Hematopoietic multipotent progenitor cell (in vitro differentiated cells): ENCODE measurements at places on chromosomes 4 and X. TPM values are rescaled to one million over a fixed set of nuclear protein-coding genes. Genes with fewer than 3 reads are reported as not detected.
A peak's percentile ranks its signal among the peaks of the same experiment; 100 is the strongest.

- DNase-seq, result no peak
These were observed 50.3 kb downstream of the DKK2 start for GRCh38 chr4:106985830-106986229.

DNA sequence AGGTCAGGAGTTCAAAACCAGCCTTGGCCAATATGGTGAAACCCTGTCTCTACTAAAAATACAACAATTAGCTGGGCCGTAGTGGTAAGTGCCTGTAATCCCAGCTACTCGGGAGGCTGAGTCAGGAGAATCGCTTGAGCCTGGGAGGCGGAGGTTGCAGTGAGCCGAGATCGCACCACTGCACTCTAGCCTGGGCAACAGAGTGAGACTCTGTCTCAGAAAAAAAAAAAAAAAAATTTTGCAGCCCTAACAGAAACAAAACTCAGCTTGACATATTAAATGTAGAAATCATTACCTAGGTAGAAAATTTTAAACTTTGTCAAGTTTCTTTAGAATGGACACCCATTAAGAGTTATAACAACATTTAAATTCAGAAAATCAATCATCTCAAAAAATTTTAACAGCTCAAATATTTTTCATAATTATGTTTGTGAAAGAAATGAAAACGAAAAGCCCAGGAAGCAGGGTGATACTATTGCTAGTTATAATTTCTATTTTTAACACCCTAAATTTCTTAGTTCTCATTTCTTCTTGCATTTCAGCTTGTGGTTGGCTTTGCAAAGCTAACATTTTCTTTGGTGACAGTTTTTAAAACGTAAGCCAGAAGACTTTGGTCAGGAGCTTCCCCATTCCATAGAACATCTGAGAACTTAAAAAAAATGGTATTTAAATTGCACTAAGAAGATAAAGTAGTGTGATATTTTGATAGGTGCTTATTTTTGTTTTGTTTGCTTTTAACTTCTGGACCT, 33.3 kb upstream of the RBBP7 start:
- DNase-seq, result no peak

DNA sequence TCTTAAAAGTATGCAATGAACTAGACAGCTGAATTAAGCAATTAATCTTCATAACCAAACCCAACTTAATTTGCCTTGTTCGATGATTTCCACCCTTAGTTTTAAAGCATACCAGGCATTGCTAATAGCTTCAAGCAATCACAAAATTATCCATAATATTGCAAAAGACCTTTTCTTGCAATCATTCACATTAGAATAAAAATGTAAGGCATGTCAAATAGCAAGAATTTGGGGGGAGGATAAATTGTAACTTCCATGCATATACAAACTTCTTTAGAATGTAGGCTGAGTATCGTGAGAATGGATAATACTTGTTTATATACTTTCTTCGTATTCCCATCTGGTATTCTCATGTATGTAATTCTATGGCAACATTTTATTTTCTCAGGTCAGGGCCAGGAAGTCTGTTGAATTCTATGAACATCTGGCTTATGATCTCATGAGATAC, 28.7 kb upstream of the BMP2K start:
- no peak for DNase-seq

- no peak for DNase-seq
These were observed 22.8 kb upstream of the ADAMTS3 start for GRCh38 chr4:72591547-72592454.

DNA sequence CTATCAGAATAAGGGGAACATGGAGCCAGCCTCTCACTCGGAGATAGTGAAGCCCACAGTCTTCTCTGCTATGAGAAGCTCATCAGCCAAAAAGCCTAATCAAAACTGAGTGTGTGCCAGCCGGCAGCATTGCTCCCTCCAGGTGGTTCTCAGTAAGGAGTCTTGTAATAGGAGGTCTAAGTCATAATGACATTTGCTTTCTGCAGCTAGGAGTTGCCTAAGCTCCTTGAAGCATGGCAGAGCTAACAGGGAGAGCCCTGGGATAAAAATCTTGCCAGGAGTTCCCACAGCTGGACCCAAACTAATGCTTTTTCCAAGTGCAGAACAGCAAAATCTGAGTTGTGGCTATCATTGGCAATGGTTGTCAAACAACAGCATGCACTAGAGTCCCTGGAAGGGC, 245.2 kb downstream of the SPATA18 start:
- no peak for DNase-seq

DNA sequence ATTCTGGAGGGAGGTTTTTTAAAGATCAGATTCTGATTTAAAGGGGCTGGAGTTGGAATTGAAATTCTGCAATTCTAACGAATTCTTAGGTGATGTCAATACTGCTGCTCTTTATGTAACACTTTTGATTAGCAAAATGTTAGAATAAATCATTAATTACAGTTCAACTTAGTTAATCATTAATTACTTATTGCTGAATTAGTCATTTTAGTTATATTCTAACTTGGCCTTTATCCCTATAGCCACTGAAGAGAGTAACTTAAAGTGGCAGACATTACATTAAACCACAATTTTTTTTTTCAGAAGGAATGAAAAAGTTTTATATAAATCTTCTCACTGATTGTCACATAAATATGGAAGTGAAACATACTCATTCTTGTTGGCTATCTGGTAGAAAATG, 206.6 kb upstream of the ITM2A start:
- no peak for DNase-seq

DNA sequence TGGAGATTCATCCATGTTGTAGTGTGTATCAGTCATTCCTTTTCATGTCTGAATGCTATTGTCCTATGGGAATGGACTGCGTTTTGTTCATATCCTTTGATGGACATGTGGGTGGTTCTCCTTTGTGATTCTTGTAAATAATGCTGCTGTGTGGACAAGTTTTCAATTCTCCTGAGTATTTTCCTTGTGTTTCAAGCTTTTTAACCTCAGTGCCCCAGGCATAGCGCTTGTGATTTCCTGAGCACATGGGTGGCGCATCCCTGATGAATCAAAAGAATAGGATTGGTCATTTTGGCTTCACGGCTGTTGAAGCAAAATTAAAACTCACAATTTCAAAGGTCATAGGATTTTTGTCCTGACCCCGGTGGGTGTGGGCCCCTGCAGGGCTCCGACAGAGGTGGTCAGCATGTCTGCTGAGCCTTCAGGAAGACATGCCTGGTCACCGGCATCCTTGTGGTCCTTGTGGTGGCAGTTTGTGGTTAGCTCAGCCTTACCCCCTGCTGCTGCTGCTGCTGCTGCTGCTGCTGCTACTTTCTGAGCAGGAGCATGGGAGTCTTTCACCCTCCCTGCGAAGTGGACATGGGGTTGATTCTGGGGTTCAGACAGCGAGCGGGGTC, 30.0 kb downstream of the SHROOM2 start:
- DNase-seq, result peak; percentile 2

DNA sequence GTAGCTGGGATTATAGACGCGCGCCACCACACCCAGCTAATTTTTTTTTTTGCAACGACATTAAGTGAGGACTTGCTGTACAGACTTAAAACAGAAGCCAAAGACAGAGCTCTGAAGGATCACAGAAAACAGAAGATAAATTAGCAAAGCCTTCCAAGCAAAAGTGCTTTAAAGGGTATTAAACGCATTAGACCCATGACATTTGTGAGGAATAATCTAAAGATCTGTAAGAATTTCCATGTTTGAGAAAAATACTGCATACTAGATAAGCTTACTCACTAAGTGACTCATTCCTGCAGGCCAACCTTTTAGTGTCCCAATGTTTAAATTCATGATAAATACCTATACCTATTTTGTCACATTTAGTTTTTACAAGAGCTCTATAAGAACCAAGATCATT, 27.4 kb downstream of the SMARCA1 start:
- no peak for DNase-seq

- DNase-seq, result no peak
These were observed 72.2 kb downstream of the RAB28 start for GRCh38 chr4:13411942-13412341.

DNA sequence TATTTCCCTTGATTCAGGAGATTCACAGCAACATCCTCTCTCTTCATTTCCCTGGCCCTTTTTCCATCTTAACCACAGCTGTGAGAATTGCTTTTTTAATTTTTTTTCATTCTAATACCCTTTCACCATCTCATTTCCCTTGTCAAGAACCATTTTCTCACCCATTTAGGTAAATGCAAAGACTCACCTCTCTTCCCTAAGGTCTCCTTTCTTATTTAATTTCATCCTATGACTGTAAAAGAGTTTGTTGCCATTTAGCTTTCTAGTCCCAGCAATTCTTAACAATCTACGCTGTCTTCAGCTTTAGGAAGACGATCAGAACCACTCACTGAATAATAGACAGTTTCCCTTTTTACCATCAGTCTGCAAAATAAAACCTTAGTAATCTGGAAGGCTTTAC, 241.1 kb upstream of the ETNPPL start:
- DNase-seq, result no peak

DNA sequence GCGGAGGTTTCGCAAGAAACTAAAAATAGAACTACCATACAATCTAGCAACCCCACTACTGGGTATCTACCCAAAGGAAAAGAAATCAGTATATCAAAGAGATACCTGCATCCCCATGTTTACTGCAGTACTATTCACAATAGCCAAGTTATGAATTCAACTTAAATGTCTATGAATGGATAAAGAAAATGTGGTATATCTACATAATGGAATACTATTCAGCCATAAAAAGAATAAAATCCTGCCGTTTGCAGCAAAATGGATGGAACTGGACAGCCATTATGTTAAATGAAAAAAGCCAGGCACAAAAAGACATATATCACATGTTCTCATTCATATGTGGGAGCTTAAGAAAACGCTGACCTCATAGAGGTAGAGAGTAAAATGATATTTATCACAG, 65.3 kb downstream of the LCORL start:
- no peak for DNase-seq

DNA sequence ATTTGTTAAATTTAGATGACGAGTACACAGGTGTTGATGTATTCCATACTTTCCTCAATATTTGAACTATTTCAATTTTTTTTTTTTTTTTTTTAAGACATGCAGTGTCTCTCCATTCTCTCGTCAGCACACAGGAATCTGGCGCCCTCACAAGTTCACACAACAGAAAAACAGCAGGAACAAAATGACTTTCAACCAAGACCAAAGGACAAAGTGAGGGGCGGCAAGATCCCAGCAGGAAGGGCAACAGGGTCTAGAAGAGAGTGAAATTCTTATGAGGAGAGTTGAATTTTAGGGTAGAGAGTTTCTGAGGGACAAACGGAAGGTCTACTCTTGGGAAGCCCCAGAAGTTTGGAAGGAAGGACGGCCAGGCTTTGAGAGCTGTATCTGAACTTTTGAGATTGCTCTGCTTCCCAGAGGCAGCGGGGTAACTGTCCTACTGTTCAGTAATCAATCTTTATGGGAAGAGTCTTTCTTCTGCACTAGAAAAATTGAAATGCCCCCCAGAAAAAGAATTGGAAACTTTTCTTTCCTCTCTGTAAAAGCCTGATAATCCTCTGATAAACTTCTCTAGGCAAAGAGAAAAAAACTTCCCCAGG, 760.2 kb downstream of the RAB28 start:
- peak; percentile 2 for DNase-seq

GRCh38 chrX:2974961-2975360, 31.4 kb upstream of the ARSH start:
- no peak for DNase-seq

- no peak for DNase-seq
These were observed 1871.5 kb downstream of the ARAP2 start for GRCh38 chr4:34372815-34373214.

- DNase-seq, result no peak
These were observed 706 bp downstream of the CHIC1 start for GRCh38 chrX:73563738-73564068.

DNA sequence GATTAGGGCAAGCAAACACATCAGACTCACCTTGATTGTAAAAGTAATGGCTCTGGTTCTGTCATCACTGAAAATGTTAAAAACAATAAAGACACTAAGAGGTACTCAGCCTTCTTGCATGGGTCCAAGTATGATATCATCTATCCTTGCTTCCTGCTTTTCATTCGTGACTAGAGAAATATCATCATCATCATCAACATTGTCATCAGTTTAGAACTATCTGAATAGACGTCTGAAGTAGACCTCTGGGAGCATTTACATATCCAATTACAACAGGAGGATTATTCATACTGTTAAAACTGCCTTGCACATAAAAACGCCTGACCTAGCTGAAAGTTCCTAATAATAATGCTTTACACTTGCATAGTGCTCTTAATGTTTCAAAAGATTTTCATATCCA, 9.8 kb upstream of the FRAS1 start:
- DNase-seq, result no peak

AKAP4 gene
- total RNA-seq, result not detected

CLIC2 gene
- 11.3 TPM for total RNA-seq

GPR101 gene
- total RNA-seq, result not detected

POU3F4 gene
- under 0.01 TPM for total RNA-seq

MAGEB18 gene
- total RNA-seq, result not detected

HTN3 gene
- not detected for total RNA-seq

SOWAHD gene
- total RNA-seq, result 3.5 TPM

COL4A6 gene
- not detected for total RNA-seq

DDX53 gene
- total RNA-seq, result not detected

ABLIM2 gene
- under 0.01 TPM for total RNA-seq

MTTP gene
- total RNA-seq, result under 0.01 TPM
